ENCODE measurements at places on chromosomes 1 and 21. TPM values are rescaled to one million over a fixed set of nuclear protein-coding genes. Genes with fewer than 3 reads are reported as not detected.

S100A1 gene
- not detected for total RNA-seq

TRIM67 gene
- total RNA-seq = 0.20 TPM

RHBG gene
- not detected for total RNA-seq

DNASE2B gene
- total RNA-seq = not detected

GABRD gene
- total RNA-seq = not detected

SMIM12 gene
- 36.1 TPM for total RNA-seq

DENND2D gene
- total RNA-seq = 10.2 TPM

- no peak for DNase-seq
Measured at GRCh38 chr1:4171480-4172450, 271.7 kb upstream of the C1orf174 start.

DNA sequence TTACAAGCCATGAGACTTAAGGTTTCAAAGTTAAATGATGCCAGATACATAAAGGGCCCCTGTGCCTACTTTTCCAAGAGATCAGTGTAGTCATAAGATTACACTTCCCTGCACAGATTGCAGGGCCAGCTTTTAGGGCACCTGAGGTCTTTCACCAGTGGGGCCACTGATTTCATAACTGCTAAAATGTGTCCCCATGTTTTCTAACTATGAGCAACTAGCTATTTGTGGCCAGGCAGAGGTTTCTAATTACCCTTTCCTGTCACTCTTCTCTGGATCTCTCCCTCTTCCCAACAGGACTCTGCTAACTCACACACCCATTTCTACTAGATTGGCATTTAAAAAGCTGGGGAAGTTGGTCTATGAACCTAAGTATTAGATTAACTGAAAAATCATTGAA is 207.1 kb upstream of the SGIP1 start:
- DNase-seq = no peak

GRCh38 chr1:46523496-46524353 is 27.7 kb downstream of the KNCN start:
- no peak for DNase-seq

DNA sequence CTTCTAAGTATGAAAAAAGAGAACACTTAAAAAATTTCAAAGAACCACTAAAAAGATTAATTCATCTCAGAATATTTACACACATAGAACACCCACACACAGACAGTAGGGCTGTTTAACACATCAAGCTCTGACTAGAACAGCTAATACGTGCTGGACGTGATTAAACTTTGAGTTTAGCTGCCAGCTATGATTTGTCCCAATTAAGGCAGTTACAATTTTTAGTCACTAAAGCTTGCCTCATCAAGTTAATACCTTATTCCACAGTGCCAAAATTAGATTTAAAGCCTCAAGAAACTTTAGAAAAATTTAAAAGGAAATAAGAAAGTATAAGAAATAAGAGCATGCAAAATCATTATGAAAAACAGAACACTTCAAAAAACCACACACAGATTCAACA is 18.9 kb downstream of the SLC16A1 start:
- DNase-seq = peak; percentile 72

- peak; percentile 72 for DNase-seq
Measured at GRCh38 chr21:15841856-15842564, 112.2 kb downstream of the USP25 start.

DNA sequence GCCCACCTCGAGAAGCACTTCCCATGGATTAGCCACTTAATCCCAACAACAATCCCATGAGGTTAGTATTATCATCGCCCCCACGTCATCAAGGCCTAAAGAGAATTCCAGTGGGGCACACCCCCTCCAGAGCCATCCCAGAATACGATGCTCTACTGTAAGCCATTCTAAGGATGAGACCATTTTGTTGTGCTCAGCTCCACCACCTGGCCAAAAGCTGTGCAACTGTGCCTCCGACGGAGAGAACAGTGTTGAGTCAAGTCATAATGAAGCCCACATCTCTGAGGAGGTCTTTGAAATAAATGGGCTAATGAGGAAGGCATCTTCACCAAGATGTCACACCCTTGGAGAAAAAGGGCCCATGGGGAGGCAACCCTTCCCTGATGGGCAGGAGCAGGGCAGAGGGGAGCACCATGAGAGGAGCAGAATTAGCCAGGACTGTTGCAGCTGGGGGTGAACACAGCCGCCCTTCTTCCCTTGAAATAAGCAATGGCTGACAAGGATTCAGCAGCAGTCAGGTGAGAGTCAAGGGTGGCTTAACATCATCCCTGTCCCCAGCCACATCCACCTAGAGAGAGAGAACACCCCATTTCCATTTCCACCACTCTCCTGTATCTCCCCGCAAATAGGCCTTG is 14.6 kb downstream of the SYF2 start:
- no peak for DNase-seq

GRCh38 chr1:23039308-23039826 is 20.1 kb downstream of the KDM1A start:
- DNase-seq = no peak

GRCh38 chr1:33347650-33347992 is 26.7 kb upstream of the A3GALT2 start:
- peak; percentile 55 for DNase-seq

GRCh38 chr1:68378296-68379084 is 71.3 kb downstream of the RPE65 start:
- peak; percentile 81 for DNase-seq

DNA sequence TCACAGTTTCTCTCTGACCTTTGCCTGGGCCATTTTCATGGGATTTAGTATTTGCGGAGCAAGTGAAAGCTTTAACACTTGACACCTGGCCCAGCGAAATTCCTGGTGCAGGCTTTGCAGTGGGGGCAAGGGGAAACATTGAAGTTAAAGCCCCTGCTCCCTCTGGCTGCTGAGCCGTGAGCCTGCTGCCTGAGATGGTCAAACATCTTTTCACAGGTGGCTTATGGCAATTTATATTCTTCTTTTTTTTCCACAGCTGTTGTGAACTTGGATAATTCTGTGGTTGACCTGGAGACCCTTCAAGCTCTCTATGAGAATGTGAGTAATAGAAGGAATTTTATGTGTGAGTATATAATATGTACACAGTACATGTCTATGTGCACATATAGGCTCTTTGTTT is 202.9 kb downstream of the FMN2 start:
- no peak for DNase-seq

GRCh38 chr1:147773215-147773715 is 12.9 kb upstream of the GJA5 start:
- DNase-seq = no peak

- DNase-seq = no peak
Measured at GRCh38 chr1:54884768-54885167, 2.2 kb downstream of the DHCR24 start.

- DNase-seq = no peak
Measured at GRCh38 chr1:4346131-4346530, 308.3 kb upstream of the AJAP1 start.

DNA sequence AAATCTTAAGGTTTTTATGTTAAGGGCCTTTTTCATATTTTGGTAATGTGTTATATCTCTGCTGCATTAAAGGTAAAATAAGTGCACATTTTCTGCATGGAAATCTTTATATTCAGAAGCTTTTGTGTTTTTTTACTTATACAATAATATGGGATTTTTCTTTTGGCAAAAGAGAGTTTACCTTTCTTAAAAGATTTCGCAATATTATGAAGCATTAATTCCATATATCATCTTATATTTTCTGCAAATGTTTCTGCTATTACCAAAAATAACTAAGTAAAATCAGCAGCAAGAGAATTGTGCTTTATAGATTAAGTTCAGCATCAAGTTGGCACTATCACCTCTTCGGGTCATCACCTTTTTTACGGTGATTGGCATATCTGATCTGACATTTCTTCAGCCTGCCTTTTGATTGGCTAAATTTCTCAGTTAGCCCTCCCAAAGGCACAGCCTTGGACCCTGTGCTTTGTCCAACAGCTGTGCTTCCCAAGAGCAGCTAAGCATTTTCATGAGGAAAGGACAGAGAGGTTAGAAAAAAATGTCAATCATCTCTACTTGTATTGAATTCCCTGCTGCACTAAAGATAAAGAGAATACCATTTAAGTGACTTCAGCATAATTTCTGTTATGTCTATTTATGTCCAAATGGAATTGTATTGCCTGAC is 767.1 kb upstream of the PRMT6 start:
- DNase-seq = no peak

DNA sequence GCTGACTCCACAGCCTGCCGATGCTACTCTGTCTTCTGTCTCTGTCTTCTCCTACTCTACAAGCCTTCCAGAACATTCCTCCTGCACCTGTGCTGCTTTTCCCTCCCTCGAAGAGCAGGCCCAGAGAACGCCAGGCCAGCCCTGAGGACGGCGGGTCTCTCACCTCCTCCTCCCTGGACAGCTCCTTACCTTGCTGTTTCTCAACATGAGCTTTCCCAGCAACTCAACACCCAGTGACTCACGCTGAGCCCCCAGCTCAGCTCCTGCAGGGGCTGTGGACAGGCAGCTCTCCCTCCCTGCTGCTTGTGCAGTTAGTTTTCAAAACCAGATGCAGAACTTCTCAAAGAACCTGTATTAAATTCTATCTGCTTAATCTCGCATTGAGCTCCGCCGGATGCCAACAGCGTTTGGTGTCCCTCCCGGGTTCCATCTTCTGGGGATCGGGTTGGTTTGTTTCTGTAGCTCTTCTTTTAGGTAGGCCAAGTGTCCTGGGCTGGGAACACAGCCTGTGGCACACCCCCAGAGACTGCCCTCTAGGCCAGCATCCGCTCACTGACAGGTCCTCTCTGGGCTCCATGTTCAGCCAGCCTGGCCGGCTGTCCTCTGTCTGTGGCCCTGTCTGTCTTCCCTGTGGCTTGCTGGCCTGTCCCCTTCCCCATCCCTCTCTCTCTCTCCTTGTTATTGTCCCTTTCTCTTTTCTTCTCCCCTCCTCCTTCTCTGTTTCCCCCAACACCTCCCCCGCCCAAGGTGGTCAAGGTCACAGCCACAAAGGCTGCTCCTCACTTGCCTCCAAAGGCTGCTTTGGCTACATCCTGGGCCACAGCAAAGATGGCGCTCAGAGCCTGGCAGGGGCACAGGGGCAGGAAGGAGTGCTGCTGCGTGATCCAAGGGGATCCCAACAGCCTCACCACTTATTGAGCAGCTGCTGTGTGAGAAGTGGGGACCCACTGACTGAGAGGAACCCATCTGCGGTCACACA is 391.0 kb downstream of the MATN1 start:
- DNase-seq = no peak

- DNase-seq = no peak
Measured at GRCh38 chr1:231808116-231808515, 181.5 kb downstream of the DISC1 start.

GRCh38 chr1:113545210-113545609 is 154.9 kb downstream of the MAGI3 start:
- no peak for DNase-seq
